Coronary artery (tissue), 2 donors: ENCODE measurements at places on chromosomes 12 and 14.

- no peak for DNase-seq
Measured at GRCh38 chr14:100644784-100645183, 57.6 kb upstream of the BEGAIN start.

DNA sequence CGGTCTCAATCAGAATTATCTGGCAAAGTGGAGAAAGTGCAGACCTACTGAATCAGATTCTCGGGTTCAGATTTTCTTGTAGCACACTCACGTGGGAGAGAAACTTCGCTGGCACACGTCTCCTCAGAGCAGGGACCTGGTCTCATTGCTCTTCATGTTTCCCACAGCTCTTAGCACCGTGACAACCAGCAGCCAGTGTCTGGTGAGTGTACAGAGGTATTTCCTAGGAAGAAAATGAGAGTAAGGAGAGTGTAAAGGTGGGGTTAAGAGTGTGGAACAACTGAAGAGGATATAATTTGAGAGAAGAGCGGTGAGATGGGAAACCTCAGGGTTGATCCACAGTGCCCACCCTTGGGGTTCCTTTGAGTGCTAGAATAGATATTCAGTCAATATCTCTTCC, 89.2 kb downstream of the ARF6 start:
- DNase-seq: no peak

DNA sequence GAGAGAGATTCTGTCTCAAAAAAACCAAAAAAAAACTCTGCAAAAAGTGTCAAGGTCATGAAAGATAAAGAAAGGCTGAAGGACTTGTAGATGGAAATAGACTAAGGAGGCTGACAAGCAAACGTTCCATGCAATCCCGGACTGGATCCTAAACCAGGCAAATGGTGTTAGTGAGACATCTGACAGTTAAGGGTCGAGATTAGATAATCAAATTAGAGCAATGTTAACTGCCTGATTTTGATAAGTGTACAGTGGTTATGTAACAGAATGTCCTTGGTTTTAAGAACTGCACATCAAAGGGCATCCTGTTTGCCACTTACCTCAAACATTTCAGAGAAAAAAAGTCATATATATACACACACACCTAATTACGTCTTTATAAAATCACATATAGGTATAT, 3.5 kb upstream of the RAN start:
- DNase-seq: no peak

GRCh38 chr14:103434868-103435442, 49.7 kb downstream of the MARK3 start:
- no peak for DNase-seq

DNA sequence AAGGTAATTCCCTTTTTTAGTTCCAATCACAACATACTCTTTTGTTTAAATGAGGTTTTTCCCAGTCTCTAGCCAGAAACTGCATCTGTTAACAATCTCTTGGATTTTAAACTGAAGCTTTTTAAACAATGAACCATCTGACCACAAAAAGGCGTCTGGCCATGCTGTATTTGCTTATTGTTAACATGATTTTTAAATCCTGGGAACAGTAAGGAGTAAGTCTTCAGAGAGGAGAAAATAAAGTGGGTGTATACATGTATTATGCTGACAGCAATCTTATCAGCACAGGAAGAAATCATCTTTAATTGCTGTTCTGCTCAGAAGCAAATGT, 106.2 kb downstream of the DAAM1 start:
- no peak for DNase-seq

- DNase-seq: no peak
Measured at GRCh38 chr12:27645671-27646070, 50.6 kb upstream of the REP15 start.

DNA sequence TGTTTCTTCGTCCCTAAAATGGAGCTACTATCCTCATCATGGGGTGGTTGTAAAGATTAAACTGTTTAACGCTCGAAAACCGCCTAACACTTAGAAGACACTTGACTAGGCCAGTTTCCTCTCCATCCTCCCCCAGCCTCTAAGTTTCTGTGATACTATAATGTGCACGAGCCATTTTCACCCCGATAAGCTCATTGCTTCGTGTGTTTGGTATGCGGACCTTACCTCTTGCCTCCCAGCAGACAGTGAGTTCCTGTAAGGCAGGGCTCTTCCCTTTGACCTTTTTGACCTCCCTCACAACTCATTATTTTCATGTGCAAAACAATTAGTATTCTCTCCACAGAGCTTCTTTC, 499 bp upstream of the GXYLT1 start:
- DNase-seq: no peak

- no peak for DNase-seq
Measured at GRCh38 chr12:75699728-75700496, 188.5 kb upstream of the KRR1 start.

DNA sequence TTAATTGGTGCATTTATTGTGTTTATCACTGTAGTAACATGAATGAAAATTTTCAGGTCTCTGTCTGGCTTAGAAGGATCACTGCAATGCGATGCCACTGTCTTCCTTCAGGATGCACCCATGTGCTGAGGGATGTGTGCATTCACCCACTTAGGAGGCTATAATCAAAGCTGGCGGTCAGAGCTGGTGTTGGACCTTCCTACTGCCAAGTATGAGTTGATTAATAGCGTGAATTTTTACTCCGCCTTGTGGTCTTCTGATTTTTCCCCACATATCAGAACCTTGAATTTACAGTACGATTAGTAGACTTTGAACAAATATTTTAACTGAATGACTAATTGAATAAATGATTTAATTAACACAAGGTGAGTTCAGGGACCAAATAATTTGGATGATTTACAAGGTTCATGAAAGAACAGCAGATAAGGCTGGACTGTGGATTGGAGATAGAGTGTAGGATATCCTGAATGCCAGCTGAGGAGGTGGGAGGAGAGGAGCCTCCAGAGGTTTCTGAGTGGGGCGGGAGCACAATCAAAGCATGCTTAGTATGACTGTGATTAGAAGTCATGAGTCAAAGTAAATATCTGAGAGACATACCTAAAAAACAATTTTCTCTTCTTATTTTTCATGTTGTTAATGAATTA, 50.1 kb downstream of the RERG start:
- DNase-seq: no peak
